ENCODE measurements at places on chromosomes 16 and 17.

- no peak for DNase-seq
Observed at GRCh38 chr17:31508288-31509094, 117.0 kb downstream of the RAB11FIP4 start.

DNA sequence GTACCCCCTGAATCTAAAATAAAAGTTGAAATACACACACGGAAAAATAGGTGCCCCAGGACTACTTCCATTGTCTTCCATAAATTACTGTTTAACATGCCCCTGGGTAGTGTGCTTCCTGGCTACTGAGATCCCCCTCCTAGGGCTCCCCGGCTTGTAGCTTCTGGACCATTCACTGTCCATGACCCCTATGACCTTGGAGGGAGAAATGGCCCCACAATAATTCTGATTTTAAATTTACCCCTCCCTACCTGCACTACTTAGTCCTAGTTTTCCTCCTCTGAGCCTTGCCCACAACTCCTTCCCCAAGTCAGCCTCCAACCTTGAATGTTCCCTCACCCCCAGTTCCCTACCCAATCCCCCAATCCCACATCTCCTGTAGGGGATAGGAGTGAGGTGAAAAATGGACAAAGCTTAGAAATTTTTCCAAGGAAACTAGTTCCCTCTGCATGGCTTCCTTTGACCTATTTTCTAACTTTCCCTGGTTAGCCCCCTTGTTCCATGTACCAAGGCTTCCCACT lies 9.5 kb upstream of the MSL1 start:
- DNase-seq, result no peak

- no peak for DNase-seq
Observed at GRCh38 chr17:80129006-80129565, 17.8 kb downstream of the EIF4A3 start.

GRCh38 chr16:76106647-76107046 lies 170.6 kb upstream of the CNTNAP4 start:
- DNase-seq, result no peak

DNA sequence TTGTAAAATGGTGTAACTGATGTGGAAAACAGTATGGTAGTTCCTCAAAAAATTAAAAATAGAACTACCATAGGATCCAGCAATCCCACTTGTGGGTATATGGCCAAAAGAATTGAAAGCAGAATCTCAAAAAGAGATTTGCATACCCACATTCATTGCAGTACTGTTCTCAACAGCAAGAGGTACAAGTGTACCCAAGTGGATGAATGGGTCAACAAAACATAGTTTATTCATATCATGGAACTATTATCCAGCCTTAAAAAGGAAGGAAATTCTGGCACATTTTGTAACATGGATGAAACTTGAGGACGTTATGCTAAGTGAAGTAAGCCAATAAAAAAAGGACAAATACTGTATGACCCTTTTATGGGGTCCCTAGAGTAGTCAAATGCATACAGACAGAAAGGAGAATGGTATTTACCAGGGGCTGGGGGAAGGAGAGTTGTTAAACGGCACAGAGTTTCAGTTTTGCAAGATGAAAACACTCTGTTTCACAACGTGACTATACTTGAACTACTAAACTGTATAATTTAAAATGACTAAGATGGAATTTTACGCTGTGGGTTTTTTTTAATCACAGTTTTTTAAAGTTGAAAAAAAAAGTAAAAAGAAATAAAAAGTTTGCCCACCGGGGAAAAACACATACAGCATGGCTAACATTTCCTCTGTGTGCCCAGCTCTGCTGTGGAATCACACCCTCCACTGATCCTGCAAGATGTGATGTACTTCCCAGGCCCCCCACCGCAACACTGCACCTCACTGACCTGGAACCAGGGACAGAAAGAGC lies 6.1 kb downstream of the TVP23A start:
- DNase-seq, result no peak
